RWPE2 (cell line): ENCODE measurements at places on chromosomes 12 and 14.

- DNase-seq: peak; percentile 23
- peaks cover 38% of the 10 kb centered on the region for H3K4me1 ChIP-seq
- no peaks in the 10 kb centered on the region for H3K27me3 ChIP-seq
- no peaks in the 10 kb centered on the region for H3K36me3 ChIP-seq
These were observed 282.7 kb downstream of the CACNA1C start for GRCh38 chr12:2335513-2335912.

DNA sequence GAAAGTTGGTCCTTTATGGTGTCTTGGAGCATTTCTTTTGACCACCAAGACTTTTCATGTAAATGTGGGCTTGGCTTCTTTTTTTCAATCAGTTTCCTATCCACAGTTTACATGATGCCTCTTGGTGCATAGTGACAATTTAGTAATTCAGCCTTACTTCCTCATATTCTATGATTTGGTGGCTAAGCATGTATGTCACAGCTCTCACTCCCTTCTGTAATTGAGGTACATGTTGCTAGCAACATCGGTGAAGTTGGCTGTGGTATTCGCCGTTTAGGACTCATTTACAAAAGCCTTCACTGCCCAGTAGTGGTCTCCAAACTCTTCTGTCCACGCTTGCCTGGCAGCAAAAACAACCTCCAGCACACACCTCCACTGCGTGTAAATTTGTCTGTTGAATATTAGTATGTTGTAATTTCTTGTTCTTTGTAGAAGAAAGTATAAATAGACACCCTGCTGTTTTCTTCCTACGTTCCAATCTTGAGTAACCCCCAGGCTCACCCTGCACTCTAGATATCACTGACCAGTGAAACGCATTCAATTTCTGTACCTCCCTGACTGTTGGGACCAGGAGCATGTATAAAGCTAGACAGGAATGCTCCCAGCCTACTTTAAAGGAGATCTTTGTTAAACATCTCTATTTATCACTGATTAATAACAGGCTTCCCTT is 90.4 kb downstream of the PPP2R5C start:
- peaks cover 6% of the 10 kb centered on the region for H3K4me1 ChIP-seq
- H3K27ac ChIP-seq: no peak overlapping the region
- H3K36me3 ChIP-seq: peaks cover 10% of the 10 kb centered on the region
- no peak for DNase-seq
- no peak overlapping the region for H3K4me3 ChIP-seq

DNA sequence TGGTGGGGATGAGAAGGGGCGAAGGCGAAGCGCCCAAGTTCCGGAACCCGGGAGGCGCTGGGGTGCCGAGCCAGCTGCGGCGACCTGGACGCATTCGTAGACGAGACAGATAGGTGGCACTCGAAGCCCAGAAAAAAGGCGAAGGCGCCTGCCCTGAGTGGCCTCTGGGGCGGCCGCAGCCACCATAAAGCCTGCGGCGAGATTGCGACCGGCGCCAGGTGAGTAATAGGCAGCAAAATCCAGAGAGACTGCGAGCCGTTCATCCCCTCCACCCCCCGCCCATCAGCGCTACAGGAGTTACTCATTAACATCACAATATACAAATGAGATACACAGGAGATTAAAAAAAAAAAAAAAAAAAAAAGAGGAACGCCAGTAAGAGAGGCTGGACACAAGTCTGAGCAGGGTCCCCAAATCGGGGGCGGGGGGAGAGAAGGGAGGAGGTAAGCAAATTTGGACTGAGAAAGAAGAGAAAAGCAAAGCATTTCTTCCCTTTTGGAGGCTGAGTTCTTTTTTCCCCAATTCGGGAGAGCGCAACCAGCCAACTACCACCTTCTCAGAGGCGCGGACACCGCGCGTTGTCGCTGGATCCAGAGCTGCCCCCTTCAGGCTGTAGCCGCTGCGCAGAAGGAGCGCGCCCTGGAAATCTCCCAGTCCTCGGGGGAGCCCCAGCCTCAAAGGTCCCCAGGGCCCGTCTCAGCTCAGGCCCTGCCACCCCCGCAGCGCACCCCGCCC is 15.7 kb downstream of the TBX3 start:
- H3K4me3 ChIP-seq: peak overlapping the region; percentile 24
- DNase-seq: peak; percentile 91
- H3K4me1 ChIP-seq: peaks cover 22% of the 10 kb centered on the region

- no peaks in the 10 kb centered on the region for H3K4me1 ChIP-seq
- H3K27me3 ChIP-seq: no peaks in the 10 kb centered on the region
- no peak overlapping the region for H3K4me3 ChIP-seq
- no peak overlapping the region for H3K27ac ChIP-seq
These were observed 20.1 kb downstream of the NGB start for GRCh38 chr14:77250927-77251326.

GRCh38 chr12:32440120-32440865 is 40.9 kb downstream of the FGD4 start:
- peaks cover 57% of the 10 kb centered on the region for H3K4me1 ChIP-seq

DNA sequence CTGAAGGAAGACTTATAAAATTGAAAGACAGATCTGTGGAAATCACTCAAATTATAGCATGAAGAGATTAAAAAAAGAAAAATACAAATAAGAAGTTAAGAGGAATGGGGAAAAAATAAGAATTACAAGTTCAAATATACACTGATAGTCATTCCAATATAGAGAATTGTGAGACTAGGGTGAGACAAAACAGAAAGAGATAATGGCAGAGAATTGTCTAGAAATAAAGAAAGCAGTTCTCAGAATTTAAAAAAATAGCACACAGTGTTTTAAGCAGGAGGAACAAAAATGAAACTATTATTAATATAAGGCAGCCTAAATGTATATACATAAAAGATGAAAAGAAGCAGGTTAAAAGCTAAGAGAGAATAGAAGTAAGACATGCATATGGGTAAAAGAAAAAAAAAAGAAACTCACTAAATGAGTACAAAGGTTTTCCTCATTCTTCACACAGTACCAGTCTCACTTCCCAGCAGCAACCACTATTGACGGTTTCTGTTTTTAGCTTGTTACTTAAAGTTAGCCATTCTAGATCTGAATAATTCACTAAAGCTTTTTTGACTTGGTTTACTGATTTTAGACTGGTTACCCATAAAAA is 31.1 kb downstream of the SLC38A4 start:
- H3K27me3 ChIP-seq: no peaks in the 10 kb centered on the region
- no peak overlapping the region for H3K4me3 ChIP-seq
- no peak for DNase-seq
- H3K36me3 ChIP-seq: no peaks in the 10 kb centered on the region
- no peaks in the 10 kb centered on the region for H3K4me1 ChIP-seq

- DNase-seq: no peak
- H3K27me3 ChIP-seq: no peaks in the 10 kb centered on the region
- H3K4me1 ChIP-seq: no peaks in the 10 kb centered on the region
- H3K36me3 ChIP-seq: no peaks in the 10 kb centered on the region
- no peak overlapping the region for H3K27ac ChIP-seq
These were observed 595.5 kb downstream of the GALC start for GRCh38 chr14:87397499-87397898.

DNA sequence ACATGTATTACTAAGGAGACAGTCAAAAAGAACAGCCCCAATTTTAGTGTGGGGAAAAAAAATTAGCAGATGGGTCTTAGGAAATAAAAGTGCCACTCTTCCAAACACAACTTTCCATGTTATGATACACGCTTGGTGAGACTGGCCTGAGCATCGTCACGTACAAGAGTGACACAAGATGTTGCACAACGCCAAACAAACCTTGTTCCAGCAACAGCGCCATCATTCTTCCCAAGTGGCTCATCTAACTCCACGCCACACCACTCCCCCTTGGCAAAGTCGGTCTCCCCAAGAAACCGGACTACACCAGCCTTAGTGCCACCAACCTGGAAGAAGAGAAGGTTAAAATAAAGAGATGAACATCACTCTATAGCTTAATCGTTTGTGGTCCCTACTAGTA is 58.7 kb downstream of the CLIP1 start:
- H3K4me1 ChIP-seq: peaks cover 20% of the 10 kb centered on the region
- no peak for DNase-seq
- H3K27ac ChIP-seq: no peak overlapping the region

DNA sequence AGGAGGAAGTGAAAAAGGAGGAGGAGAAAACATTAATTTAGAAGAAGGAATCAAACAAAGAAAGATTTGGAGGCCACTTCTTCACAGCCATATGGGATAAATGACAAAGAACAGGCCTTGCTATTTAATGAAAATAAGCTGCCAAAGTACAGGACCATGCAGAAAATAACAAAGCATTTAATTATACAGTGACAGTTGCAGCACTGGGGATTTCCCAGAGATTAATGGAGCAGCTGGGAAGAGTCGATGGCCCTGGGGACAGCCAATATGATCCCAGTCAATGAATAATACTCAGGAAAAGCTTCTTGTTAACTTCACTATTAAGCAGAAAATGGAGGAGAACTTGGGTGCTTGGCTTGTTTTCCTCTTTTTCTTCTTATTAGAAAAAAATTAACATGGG is 34.6 kb downstream of the RERG start:
- H3K4me1 ChIP-seq: no peaks in the 10 kb centered on the region
- H3K27ac ChIP-seq: no peak overlapping the region
- H3K36me3 ChIP-seq: no peaks in the 10 kb centered on the region
